ENCODE measurements at places on chromosomes 6 and 20.

DNA sequence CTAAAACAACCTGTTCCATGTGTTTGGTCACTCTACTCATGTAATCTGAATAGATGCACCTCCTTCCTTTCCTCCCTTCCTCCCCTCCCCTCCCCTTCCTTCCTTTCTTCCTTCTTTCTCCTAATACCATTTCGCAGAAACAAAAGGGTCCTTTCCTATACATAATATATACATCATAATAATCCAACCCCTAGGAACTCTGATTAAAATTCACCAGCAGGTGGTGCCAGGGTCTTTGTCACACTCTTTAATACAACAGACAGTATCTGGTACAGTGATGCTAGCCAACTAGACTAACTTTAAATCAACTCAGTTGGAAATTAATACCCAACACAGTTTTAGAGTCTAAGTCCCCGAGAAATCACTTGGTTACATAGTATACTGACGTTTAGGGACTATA is 181.2 kb upstream of the SHLD1 start:
- DNase-seq: peak; percentile 50

GRCh38 chr6:37725957-37726356 is 28.3 kb upstream of the MDGA1 start:
- no peak for DNase-seq

DNA sequence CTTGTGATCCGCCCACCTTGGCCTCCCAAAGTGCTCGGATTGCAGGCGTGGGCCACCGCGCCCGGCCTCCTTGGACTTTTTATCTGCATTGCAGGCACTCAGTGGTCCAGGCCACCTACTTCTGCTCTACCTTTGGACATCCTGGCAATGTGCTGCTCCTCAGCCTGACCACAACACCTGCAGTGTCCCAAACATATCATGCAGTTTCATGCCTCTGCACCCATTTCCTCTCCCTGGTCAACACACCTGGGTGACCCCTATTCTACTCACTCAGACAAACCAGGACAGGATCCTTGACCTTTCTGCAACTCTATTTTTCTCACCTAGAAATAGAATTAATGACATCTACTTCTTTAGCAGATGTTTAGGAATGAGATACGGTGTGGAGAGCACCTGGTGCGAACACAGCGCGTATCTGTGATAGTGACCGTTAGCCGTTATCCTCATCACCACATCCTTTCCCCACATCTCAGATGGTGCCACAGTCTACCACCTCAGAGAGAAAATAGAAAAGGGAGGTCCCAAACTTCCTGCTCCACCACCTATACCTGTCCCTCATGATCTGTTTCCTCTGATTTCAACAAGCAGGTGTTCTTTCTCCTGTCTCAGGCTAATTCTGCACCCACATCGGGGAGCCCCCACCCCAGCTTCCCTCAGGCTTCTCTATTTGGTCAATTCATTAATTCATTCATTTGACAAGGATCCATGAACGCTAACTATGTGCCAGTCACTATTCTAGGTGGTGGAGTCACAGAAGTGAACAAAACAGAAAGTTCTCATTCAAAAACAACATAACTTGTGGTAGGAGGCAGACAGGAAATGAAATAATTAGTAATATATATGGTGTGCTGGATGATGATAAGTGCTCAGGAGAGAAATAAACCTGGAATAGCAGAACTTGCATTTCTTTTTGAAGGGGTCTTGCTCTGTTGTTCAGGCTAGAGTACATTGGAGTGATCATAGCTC is 4.3 kb upstream of the BTN3A2 start:
- no peak for DNase-seq

DNA sequence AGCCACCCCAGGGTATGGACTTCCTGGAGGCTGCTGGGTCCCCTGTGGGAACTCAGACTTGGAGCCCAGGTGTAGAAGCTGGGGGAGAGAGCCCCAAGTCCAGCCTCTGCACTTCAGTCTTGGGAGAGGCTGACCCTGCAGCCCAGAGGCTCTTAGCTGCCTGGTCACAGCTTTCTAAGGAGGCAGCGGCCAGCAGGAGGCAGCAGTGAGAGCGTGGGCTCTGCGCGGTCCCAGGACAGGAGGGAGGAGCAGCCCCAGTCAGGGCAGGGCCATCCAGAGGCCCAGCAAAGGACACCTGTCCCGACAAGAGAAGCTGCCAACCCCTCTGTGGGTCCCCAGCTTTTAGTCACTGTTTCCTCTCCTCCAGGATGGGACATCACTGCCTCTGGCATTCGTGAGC is 9.4 kb downstream of the TREML2 start:
- DNase-seq: peak; percentile 35

- peak; percentile 39 for DNase-seq
These were observed 117.3 kb downstream of the ARHGAP18 start for GRCh38 chr6:129592516-129593232.

- DNase-seq: no peak
These were observed 704 bp upstream of the FAM210B start for GRCh38 chr20:56358070-56358469.

- no peak for DNase-seq
These were observed 285.6 kb downstream of the PRKN start for GRCh38 chr6:162441991-162442390.

- DNase-seq: peak; percentile 73
These were observed 93.8 kb downstream of the GMPR start for GRCh38 chr6:16332175-16332542.

DNA sequence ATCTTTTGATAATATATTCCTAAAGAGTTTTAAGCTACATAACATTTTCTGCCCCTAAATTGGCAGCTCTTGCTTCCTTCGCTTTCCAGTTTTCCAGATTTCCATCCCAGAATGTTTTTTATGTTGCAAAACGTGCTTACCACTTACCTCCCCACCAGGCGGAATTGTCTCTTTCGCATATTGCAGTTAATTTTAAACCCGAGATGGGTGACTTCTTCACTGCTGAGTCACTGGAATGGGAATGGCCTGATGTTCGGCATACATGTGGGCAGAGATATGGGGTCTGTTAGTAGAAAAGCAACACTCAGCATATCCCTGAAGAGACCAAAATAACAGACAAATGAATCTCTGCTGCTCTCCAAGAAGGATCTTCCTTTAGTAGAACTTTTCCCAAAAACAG is 491.2 kb downstream of the PREX1 start:
- DNase-seq: peak; percentile 16

DNA sequence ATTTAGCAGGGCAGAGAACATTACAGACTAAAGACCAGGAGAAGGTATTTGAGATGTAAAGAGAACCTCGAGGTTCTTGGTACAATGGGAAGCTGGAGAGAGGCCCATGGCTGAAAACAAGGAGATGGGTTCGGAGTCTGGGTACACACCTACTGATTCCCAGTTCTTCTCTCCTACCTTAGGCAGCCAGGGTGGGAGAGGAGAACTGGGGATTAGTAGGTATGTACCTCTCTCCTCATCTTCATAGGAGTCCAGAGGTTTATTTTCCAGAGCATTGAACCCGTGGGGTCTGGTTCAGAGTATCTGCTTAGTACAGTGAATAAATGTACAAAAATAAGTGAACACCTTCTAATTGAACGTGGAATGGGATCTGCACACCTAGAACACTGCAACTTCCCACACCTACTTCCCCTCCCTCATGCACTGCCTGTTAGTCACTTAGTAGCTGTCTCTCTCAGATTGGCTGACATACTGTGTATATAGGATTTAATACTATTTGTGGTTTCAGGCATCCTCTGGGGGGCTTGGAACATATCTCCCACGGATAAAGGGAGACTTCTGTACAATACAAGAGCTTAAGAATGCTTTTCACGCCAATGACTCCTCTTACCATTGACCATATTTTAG is 23.5 kb upstream of the NUP153 start:
- DNase-seq: peak; percentile 16

DNA sequence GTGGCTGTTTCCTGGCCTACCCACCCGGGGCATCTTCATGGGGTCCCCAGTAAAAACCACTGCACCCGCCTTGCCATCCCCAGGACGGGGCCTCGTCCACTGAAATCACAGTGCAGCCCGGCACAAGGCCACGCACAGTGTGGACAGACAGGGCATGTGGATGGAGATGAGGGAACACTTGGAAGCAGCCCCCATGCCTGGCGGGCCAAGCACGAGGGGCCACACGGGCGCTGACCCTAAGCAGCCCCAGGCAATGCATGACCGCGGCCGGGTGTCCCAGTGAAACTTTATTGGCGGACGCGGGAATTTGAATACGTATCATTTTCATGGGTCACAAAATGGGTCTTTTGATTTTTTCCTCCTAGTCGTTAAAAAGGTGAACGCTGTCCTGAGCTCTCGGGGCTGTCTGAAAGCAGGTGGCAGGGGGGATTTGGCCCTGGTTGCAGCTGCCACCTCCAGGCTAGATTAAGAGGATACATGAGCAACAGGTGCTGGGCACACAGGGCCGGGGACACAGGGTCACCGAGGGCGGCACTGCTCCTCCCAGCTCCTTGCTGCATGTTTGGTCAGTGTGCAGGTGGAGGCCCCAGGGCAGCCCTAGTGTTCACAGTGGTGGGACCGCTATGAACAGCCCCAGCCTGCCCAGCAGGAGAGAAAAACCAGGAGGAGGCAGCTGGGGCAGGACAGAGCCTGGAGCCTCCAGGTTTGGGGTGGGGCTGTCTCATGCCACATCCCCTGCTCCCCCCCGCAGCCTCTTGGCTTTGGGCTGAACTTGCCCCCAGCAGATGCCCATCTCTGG is 74.9 kb upstream of the SLCO4A1 start:
- no peak for DNase-seq

GRCh38 chr6:128848212-128848935 is 34.6 kb upstream of the LAMA2 start:
- DNase-seq: peak; percentile 14

- DNase-seq: peak; percentile 37
These were observed 9.3 kb upstream of the NQO2 start for GRCh38 chr6:2990248-2990931.

DNA sequence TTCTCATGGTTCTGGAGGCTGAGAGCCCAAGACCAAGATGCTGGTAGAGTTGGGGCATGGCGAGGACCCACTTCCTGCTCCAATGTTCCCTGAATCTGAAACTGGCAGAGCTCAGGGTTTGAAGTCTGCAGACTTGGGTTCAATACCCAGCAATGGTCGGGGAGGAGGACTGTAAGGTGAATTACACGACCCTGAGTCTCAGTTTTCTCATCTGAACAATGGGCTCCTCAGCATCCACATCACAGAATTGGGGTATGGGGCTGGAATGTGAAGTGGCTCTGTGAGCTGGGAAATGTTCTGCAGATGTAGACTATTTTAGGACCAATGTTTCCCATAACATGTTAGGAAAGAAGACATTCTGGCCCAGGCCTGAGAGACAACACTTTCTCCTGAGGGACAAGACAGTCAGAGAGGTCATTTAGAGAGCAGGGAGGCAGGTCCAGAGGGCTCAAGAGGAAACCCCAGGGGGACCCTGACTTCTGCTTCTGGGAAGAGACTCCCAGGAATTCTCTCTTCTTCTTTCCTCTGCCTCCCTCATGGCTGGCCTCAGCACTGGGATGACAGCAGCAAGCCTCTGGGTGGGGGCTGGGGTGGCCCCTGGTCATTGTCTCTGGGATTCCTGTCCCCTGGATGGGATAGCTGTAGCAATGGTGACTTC is 141.3 kb upstream of the PMEPA1 start:
- DNase-seq: no peak

- DNase-seq: no peak
These were observed 115.8 kb downstream of the TRERF1 start for GRCh38 chr6:42335896-42336295.

DNA sequence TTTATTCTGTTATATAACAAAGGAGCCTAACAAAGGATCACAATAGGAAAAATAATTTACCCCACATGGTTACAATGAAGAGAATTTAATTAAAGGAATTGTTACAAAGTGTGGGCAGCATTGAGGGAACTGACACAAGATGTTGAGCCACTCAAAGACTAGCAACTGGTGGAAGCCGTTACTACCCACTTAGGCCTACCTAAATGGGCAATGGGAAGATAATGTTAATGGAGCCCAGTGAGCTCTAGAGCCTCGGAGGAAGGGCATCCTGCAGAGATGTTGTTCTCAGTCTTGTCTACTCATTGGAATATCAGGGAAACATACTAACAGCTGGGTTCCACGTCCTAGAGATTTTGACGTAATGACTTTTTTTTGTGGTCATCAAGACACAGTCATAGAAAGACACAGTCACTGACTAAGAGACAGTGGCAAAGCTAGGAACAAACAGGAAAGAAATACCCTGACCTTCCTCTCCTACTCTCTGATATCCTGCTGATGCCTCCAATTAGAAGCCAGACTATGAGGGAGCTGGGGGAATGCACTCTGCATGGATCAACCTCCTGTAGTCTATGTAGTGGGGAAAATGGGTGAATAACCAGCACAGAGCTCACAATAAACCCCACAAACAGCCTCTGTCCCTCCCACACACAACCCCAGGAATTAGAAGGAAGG is 523.8 kb upstream of the FLRT3 start:
- DNase-seq: no peak

- DNase-seq: peak; percentile 96
These were observed 16.7 kb downstream of the RAD21L1 start for GRCh38 chr20:1242530-1242929.
